ENCODE measurements at places on chromosomes 2 and 18. TPM values are rescaled to one million over a fixed set of nuclear protein-coding genes. Genes with fewer than 3 reads are reported as not detected.
A peak's percentile ranks its signal among the peaks of the same experiment; 100 is the strongest.

DNA sequence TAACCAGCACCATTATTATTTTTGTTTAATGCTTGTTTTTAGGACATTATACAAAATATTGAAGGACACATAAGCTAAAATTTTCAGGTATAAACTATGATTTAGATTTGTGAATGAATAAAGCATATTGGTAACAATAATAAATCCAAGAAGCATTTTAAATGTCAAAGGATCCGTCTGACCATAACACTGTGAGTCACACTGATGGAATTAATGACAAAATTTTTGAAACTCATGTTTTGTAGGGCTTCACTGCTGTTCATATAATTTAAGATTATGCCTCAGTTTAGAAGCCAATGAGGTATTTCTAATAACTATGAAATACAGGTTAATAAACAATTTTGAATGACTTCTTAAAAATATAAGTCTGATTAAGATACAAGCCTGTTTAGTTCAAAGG lies 124.6 kb downstream of the TMEFF2 start:
- DNase-seq: peak; percentile 16

- no peak for DNase-seq
Observed at GRCh38 chr2:52995424-52995823, 772.2 kb upstream of the CHAC2 start.

Gene SERPINB2
- total RNA-seq: 22.9 TPM

- DNase-seq: no peak
Observed at GRCh38 chr2:239377591-239377990, 23.2 kb downstream of the HDAC4 start.

Gene FSHR
- not detected for total RNA-seq

DNA sequence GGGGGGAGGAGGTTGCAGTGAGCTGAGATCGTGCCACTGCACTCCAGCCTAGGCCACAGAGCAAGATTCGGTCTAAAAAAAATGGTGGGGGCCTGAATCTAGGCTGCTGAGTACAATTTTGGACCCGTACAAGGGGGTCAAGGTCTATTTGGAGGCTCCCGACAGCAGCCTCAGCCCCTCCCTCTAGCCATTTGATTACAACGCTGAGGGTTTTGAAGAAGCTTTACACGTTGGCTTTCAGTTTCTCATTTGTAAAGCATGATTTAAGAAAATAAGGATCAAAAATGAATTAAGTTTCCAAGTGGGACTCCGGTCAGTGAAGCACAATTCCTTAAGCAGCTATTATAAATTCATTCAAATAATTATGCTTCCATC lies 133.9 kb downstream of the TGIF1 start:
- no peak for DNase-seq

DNA sequence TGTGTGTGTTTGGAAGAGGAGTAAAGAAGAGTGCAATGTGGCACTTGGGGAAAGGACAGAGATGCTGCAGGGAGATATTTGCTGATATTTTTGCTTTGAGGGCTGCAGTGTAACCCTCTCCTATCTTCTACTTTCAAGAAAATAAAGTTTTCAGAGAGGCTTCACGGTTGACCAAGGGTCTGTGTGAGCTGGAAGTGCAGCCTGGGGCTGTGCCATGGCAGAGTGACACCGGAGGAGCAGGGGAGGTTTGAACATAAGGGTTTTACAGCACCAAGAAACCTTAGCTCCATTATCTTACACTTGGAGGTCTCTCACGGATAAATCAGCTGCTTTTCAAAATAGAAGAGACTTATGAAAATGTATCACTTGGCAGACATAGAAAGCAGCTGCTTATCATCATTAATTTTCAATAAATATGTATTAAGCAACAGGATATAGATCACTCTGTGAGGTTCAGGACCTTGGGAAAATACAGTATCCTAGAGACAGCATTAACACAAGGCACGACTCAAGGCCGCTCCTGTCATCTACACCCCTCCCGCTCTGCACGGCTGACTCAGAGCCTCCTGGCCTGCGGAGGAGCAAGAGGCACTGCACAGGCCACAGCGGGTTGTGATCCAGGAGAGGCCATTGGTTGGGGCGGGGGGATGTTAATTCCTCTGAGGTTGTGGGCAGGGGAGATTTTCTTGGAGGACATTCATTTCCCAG lies 127.8 kb downstream of the COPS8 start:
- DNase-seq: peak; percentile 93

DNA sequence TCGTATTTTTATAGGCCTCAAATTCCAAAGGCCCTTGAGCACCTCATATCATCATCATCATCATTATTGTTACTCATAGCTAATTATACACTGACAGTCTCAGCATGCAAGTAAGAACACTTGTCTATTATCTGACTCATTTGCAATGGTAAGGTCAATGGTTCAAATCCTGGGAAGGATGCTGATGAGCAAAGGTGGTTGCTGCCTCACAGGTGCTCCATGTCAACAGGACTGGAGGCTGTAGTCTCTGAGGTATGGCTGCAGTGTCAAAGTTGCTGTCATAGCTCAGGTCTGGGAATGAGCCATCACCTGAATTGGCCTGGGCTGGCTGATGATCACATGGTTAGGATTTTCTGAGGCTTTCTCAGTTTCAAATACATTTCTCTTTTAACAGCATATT lies 379.3 kb downstream of the BCL11A start:
- DNase-seq: no peak

- DNase-seq: no peak
Observed at GRCh38 chr18:76589866-76590265, 94.8 kb upstream of the ZNF516 start.

Gene IL1A
- total RNA-seq: 0.32 TPM

Gene NGEF
- total RNA-seq: under 0.01 TPM

- no peak for DNase-seq
Observed at GRCh38 chr2:120167272-120167671, 55.9 kb downstream of the TMEM185B start.

Gene SPTBN1
- 181 TPM for total RNA-seq

GRCh38 chr2:55168221-55169154 lies 63.6 kb downstream of the CLHC1 start:
- peak; percentile 88 for DNase-seq

- no peak for DNase-seq
Observed at GRCh38 chr2:160876765-160877164, 283.5 kb upstream of the TANK start.

Gene ITGB6
- not detected for total RNA-seq

DNA sequence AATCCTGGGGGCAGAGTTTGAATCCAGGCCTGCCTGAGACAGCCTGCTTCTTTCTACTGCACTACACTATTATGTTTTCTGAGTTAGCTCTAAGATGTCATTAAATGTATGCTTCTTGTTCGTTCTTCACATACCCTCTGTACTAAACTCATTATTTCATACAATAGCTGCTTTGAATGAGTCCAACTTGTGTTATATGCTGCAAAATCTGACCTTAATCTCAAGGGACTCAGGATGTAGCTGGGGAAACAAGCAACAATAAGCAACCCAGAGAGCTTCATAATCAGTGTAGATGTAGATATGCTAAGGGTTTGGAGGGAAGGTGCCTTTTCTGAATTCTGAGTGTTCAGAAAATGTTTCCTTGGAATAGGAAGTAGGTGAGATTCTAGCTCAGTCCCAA lies 14.4 kb downstream of the FMNL2 start:
- no peak for DNase-seq

GRCh38 chr2:19944205-19944845 lies 42.5 kb upstream of the TTC32 start:
- no peak for DNase-seq

Gene MRPL30
- total RNA-seq: 31.2 TPM

Gene FOXI3
- total RNA-seq: not detected

GRCh38 chr18:27214831-27215230 lies 29.7 kb upstream of the CHST9 start:
- DNase-seq: no peak

DNA sequence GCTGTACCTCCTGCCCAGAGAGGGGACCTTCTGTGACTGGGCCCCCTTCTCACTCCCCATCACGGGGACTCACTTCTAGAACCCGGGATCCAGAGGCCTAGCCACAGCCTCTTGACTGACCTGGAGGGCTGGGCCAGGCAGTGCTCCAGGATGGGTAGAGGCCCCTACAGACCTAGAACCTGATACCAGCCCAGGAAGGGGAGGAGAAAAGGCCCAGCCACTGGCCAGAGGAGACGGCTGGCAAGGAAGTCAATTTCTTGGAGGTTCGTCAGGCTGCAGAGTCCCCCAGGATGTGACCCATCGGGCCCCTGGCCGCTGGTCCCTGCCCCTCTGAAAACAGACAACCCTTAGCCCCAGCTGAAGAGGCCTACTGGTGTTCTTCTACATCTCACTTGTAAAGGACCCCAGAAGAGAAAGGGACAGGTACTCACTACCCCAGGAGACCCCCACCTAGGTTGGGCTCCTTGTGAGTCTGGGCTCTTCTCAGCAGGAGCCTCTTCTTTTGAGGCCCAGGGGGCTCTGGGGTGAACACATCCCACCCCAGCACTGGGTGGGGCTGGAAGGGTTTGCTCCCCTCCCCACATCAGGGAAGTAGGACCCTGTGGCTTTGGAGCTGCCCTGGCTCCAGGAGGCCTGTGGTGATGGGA lies 86.0 kb downstream of the STPG4 start:
- no peak for DNase-seq

- no peak for DNase-seq
Observed at GRCh38 chr2:42007551-42007950, 40.3 kb upstream of the PKDCC start.

Gene MFSD2B
- under 0.01 TPM for total RNA-seq

DNA sequence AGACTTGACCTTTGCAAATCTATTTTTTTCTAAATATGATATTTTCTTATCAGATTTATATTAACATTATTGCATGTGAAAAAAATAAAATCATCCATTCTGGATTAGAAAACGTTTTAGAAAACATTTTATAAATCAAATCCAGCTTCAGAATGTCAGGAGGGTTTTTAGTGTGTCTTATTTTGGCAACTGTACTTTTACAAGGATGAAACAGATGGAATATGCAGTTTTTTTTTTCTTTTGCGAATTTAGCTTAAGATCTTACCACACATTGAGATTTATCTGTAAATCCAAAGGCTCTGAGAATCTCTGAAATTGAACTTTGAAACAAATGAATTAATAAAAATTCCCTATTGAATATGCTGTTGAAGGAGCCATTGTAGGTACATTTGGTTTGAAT lies 36.7 kb downstream of the FAM171B start:
- no peak for DNase-seq

- DNase-seq: no peak
Observed at GRCh38 chr2:183390109-183390508, 265.9 kb downstream of the NUP35 start.

Gene ACOXL
- total RNA-seq: not detected

DNA sequence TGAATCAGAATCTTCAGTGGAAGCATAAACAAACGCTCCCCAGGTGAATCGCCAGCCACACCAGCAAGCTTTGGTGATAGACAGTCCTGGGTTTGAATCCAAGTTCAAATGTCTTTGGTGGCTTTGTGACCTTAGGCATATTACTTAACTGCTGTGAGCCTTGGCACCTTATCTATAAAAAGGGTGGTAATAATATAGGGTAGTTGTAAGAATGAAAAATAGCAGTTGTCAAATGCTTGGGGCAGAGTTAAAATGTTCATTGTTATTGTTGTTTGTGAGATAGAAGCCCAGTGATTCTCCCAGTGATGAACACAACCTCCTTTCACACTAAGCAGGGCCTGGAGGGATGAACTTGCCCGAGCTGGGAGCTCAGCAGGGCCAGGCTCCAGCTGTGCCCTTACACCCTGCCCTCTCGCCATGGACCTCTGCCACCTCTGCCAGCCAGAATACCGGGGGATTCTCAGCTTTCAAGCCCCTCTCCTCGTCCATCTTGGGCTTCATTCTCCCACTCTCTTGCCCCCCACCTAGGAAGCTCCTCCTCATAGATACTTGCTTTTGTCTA lies 6.1 kb upstream of the TMBIM1 start:
- DNase-seq: no peak

Measured in fibroblast of villous mesenchyme (primary cell).